Lung (tissue), 17 donors: ENCODE measurements at places on chromosomes 12 and 14. TPM values are rescaled to one million over a fixed set of nuclear protein-coding genes. Genes with fewer than 3 reads are reported as not detected.

GYS2 gene
- total RNA-seq: not detected

OR4K14 gene
- not detected for total RNA-seq

ATP2A2 gene
- 162 TPM for total RNA-seq

DHH gene
- 1.3 TPM for total RNA-seq

OVCH1 gene
- not detected for total RNA-seq

FGD4 gene
- total RNA-seq: 64.6 TPM

- peak; percentile 59 for DNase-seq
Measured at GRCh38 chr12:20549108-20549719, 145.9 kb upstream of the SLCO1C1 start.

DNA sequence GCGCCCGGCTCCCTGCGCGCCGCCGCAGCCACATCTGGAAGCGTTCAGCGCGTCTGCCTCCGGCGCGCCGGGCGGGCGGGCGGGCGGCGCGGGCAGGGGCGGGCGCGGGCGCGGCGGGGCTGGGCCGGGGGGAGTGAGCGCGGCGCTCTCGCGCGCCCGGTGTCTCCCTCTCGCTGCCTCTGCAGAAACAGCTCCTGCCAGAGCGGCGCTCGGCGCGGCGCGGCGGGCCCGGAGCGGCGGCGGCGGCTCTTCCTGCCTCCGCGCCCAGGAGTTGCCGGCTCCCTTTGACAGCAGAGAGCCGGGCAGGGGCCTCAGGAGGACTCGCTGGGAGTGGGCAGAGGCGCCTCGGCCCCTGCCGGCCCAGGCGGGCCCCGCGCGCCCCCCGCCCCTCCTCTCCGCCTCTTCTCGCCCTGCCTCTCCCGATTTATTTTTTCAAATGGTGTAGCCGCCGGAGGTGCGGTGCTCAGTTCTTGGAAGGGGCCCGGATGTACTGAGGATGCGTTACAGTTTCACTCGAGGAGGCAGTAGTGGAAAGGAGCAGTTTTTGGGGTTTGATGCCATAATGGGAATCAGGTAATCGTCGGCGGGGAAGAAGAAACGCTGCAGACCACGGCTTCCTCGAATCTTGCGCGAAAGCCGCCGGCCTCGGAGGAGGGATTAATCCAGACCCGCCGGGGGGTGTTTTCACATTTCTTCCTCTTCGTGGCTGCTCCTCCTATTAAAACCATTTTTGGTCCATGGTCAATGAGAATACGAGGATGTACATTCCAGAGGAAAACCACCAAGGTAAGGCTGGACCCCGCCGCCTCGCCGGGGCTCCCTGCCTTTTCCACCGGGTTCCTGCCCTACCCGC is at the start of gene CACNA1C:
Gene CACNA1C (plus strand): TSS at position 162 of the 853 bp plus-strand sequence. CDS start 576 bp downstream, at position 738.
- peak; percentile 88 for DNase-seq

DNA sequence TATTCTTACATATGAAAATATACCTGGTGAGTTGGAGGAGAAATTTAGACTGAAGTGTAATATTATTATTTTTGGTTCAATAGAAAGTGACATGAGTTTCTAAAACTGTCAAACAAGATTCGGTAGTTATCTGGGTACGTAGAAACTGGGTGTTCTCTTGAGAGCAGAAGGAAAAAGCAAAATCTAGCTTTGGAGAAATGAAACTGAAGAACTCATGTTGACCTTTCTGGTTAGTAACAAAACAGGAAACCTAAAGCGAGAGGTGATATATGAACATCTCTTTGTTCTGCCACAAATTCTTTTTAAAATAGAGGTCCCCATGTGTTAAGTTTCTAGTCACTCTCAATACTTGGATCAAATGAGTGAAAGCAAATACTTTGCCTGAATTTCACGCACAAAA is 401.7 kb downstream of the TRHDE start:
- DNase-seq: no peak

GRCh38 chr14:99595034-99595433 is 9.0 kb downstream of the CCDC85C start:
- DNase-seq: no peak

- no peak for DNase-seq
Measured at GRCh38 chr12:571795-572531, 91.3 kb downstream of the NINJ2 start.

GRCh38 chr12:109844091-109844490 is 10.9 kb upstream of the TRPV4 start:
- DNase-seq: no peak

GRCh38 chr12:90015228-90015627 is 306.6 kb upstream of the ATP2B1 start:
- DNase-seq: no peak

- no peak for DNase-seq
Measured at GRCh38 chr12:52262286-52262685, 12.2 kb upstream of the KRT86 start.

DNA sequence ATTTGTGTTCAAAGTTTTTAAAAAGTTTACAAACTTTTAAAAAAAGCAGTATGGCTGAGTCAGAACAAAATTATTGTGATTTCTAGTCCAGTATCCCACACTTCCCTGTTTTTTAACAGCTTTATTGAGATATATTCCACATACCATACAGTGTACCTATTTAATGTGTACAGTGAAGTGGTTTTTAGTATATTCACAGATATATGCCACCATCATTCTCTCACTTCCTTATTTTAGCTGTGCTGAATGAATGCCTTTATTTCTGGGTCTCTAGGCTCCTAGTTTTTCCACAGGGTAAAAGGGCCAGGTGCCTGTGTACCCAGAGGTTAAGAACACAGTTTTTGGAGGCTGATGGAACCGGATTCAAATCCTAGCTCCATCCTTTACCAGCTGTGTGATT is 58.9 kb upstream of the SRSF5 start:
- no peak for DNase-seq
